Neural crest cell (in vitro differentiated cells): ENCODE measurements at places on chromosomes 5 and 9. TPM values are rescaled to one million over a fixed set of nuclear protein-coding genes. Genes with fewer than 3 reads are reported as not detected.

GRCh38 chr5:73955271-73955846 lies 329.4 kb downstream of the ARHGEF28 start:
- H3K4me3 ChIP-seq: no peak overlapping the region
- H3K36me3 ChIP-seq: no peaks in the 10 kb centered on the region
- no peak overlapping the region for H3K27ac ChIP-seq
- DNase-seq: no peak
- no peaks in the 10 kb centered on the region for H3K4me1 ChIP-seq
- no peaks in the 10 kb centered on the region for H3K27me3 ChIP-seq

DNA sequence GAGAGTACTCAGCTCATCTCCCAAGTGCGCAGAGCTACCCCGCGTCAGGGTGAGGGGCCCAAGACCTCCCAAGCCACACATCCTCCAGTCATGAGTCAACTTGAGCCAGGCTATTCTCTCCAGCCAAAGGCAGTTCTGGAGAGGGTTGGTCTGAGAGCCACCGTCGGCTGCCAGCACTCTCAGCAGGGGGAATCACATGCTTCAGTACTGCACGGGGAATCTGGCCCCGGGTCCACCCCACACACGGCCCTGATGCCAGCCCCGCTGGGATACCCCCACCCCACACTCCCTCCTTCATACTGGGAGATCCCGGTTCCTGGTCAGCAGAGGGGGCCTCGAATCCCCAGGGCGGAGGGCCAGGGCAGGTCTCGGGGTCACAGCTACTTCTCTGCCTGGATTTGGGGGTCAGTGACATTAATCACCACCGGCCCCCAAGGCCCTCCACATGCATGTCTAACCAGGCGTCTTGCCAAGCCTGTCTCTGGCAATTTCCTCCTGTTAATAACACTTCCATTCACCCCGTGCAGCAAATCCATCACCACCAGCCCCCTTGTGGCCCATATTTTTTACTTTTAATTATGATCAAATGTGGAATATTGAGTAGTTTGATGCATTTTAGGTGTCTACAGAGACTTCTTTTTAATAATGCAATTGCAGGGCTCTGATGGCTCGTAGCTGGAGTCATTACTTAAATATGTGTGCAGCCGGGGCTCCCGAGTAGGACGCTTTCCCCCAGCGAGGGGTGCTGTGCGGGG lies 102.9 kb upstream of the PPP1R26 start:
- no peak for DNase-seq
- no peak overlapping the region for H3K4me3 ChIP-seq
- no peaks in the 10 kb centered on the region for H3K27me3 ChIP-seq
- H3K4me1 ChIP-seq: no peaks in the 10 kb centered on the region

DNA sequence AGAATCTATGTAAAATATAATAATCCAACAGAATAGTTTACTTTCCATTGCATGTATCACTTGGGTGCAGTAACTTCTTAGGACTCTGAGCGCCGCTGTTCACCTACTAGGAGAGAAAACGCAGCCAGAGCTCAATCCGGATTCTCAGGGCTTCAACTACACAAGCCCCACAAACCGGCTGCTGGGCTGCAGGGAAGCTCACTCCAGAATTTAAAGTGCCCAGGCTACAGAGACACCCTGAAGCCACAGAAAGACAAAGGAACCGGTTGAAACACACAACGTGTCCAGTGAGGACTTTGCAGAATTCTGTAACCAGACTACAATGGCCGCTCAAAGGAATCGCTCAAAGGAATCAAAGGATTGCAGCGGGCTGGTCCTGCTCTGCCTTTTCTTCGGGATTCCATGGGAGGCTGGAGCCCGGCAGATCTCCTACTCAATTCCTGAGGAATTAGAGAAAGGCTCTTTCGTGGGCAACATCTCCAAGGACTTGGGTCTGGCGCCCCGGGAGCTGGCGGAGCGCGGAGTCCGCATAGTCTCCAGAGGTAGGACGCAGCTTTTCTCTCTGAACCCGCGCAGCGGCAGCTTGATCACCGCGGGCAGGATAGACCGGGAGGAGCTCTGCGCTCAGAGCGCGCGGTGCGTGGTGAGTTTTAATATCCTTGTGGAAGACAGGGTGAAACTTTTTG lies at the start of gene PCDHGA10:
TSS of gene PCDHGA10 (plus strand) at position 134 of the 686 bp plus-strand sequence. CDS start at position 323, 189 bp downstream.
- peak within 1 kb of the TSS; percentile 94 for H3K4me3 ChIP-seq
- H3K27me3 ChIP-seq: peaks cover 22% of the 10 kb centered on the region
- peaks cover 73% of the 10 kb centered on the region for H3K36me3 ChIP-seq

- H3K27me3 ChIP-seq: no peaks in the 10 kb centered on the region
- H3K36me3 ChIP-seq: no peaks in the 10 kb centered on the region
- H3K27ac ChIP-seq: no peak overlapping the region
- H3K4me3 ChIP-seq: no peak overlapping the region
- H3K4me1 ChIP-seq: no peaks in the 10 kb centered on the region
Observed at GRCh38 chr5:137621861-137622823, 113.7 kb downstream of the KLHL3 start.

Gene SHOC1
- not detected in 2 replicates for total RNA-seq

DNA sequence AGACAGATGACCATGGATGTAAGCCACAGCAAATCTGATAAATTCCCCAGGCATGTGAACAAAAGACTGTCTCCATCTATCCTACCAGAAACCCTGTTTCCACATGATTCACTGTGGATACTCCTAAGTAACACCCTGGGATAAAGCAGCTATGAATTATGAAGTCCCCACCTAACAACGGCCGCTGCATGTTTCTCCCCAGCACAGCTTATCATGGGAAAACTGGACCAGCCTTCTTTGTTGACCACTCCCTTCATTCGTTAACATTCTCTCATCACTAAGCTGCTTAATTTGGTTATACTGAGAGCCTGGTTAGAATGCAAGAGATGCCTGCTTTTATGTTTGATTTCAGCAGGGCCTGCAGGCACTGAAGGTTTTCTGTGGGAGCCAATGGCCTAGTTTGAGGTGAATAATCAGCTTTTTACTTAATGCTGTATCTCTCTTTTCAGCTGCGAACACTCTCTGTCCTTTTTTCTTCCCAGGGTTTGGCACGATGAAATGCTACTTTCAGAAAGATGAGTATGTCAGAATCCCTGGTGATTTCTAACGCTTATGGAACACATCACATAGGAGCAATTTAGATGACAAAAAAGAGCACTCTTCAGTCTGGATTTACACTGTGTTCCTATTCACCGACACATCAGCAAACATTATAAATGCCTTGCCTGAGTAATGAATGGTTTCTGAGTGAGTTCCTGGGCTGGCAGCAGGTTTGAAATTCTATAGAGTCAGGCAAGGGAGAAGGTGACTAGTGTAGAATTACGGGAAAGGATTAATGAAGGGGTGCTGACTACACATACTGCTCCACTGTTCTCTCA lies 318.4 kb upstream of the ZNF608 start:
- peak overlapping the region; percentile 24 for H3K4me3 ChIP-seq
- DNase-seq: no peak
- peaks cover 45% of the 10 kb centered on the region for H3K4me1 ChIP-seq
- peak overlapping the region; percentile 89 for H3K27ac ChIP-seq
- H3K36me3 ChIP-seq: peaks cover 7% of the 10 kb centered on the region
- no peaks in the 10 kb centered on the region for H3K27me3 ChIP-seq

Gene CCDC192
- 0.71 and 1.3 TPM in 2 replicates for total RNA-seq

DNA sequence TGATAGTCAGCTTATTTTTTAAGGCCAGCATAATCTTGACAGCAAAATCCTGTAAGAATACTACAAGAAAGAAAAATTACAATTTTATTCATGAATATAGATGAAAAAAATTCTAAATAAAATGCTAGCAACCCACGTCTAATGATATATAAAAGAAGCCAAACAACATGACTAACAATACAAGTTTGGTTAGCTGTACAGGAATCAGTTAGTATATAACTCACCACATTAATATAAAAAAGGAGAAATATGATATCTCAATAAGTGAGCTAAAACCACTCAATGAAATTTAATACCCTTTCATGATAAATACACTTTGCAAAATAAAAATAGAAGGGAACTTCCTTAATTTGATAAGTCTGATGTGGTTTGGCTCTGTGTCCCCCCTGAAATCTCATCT lies 139.7 kb upstream of the MAN2A1 start:
- H3K4me3 ChIP-seq: no peak overlapping the region
- no peaks in the 10 kb centered on the region for H3K27me3 ChIP-seq
- H3K36me3 ChIP-seq: peaks cover 8% of the 10 kb centered on the region
- H3K4me1 ChIP-seq: no peaks in the 10 kb centered on the region
- DNase-seq: no peak

Gene FOXD4
- 0.36 and 0.77 TPM in 2 replicates for total RNA-seq

DNA sequence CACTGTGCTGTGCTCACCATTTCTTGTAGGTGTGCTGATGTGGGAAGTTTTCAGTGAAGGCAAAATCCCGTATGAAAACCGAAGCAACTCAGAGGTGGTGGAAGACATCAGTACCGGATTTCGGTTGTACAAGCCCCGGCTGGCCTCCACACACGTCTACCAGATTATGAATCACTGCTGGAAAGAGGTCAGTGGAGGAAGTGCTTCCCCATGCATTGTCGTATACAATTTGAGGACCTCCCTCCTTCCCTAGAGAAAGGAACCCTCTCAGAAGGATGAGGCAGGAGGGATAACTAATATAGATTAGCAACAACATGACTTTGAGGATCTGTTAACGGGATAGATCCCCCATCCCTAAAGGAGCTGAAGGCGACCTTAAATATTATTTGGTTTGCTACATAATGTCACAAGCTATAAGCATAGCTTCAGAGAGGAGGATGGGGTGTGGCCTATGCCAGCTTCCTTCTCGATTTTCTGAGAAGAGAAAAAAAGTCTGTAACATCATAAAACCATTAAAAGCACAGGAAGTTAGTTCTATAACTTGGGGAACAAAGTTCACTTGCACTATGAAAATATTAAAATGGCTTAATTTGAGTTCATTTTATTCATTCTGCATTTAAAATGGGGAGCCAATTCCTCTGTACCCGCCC lies 17.0 kb upstream of the CYFIP2 start:
- H3K27me3 ChIP-seq: no peaks in the 10 kb centered on the region
- H3K4me3 ChIP-seq: no peak overlapping the region
- peaks cover 7% of the 10 kb centered on the region for H3K4me1 ChIP-seq
- no peak for DNase-seq

- peaks cover 9% of the 10 kb centered on the region for H3K4me1 ChIP-seq
- no peak overlapping the region for H3K4me3 ChIP-seq
- no peaks in the 10 kb centered on the region for H3K27me3 ChIP-seq
- DNase-seq: no peak
Observed at GRCh38 chr5:96855031-96855872, 21.0 kb upstream of the ERAP2 start.
